ENCODE measurements at places on chromosomes 4 and X.

- DNase-seq, result no peak
These were observed 1338.0 kb downstream of the FSTL5 start for GRCh38 chr4:160825644-160826338.

DNA sequence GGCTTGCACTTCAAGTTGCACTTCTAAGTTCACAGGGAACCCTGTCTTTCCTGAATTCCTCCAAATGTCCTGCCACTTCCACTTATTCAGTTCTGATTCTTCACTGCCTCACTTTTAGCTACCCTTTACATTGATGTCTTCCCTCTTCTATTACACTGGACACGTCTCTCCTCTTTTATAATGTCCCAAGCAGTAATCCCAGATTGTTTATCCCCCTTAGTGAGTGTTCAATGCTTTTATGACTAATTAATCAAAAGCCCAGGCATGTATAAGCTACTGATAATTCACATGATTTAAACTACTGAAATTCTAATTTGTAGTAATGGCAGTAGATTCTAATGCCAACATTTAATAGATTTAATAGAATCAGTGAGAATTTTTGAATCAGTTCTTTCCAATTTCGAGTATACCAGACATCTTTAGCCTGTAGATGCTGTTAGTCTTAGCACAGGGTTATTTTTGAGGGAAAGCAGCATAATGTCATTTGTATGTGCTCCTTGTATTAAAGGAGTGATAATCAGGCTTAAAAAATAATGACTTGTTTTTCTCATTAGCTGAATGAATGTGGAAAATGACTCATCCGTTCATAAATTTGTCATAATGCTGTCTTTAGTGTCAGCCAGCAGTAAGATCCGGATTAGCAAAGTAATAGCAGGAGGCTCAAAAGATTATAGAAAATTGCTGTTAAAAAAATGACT, 703.1 kb downstream of the CENPC start:
- no peak for DNase-seq

- no peak for DNase-seq
These were observed 50.0 kb downstream of the CCNI start for GRCh38 chr4:77025643-77026321.

GRCh38 chr4:126890383-126890782, 742.4 kb upstream of the INTU start:
- no peak for DNase-seq

GRCh38 chr4:147590249-147590920, 26.8 kb upstream of the TMEM184C start:
- DNase-seq, result no peak

DNA sequence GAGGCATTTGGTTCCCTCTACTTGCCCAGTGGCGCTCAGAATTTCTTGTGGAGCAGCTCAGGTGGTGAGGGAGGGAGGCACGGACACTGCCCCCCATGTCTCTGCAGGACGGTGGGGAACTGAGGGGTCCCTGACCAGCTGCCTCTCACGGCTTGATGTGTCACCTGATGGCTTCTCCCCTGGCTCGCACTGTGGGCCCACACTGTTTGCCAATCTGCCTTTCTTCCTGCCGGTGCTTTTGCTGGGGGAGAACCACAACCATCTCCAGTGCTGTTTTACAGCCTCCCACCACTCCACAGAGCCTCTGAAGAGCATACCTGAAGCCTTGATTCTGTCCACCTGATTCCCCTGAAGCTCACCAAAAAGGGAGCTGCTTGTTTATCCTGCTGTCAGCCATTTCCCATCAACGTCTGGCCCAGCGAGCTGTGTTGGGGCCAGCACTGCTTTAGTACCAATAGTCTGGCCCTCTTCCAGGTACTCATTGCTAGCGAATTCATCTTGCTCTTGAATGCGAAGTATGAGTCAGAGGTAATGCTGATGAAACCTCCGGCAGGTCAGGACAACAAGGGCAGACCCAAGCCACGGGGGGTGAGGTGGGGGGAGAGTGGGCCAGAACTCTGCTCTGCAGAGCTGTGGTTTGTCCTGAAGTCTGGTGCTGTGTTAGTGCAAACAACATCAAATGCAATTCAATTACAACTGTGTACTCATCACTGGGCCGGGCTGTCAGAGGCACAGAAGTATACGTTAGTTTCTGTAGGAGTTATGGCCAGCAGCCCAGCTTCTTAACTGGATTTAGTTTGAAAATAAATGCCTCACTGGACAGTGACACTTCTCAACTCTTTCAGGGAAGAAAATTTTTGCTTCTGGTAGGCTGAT, 208.3 kb upstream of the JADE1 start:
- DNase-seq, result no peak

- no peak for DNase-seq
These were observed 244.2 kb upstream of the GK2 start for GRCh38 chr4:79652232-79652631.

- no peak for DNase-seq
These were observed 119.3 kb downstream of the RASGEF1B start for GRCh38 chr4:81352446-81352835.

- no peak for DNase-seq
These were observed 18.9 kb upstream of the RASGEF1B start for GRCh38 chr4:81490403-81491160.

DNA sequence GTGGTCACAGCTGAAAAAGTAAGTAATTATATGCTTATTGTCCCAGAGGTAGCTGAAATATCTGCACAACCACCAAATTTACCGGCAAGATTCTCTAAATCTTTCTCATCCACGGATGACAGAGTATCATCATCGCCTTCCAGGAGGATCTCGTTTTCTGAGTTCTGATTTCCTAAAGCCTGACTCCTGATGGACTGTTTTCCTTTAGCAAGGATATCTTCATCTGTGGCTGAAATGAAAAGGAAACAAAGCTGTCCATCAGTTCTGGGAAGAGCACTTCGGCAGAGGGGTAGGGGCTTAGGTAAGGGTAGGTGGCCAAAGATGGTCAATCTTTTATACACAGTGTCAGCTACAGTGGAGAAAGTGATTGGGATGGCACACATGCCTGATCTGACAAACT, 8.7 kb downstream of the MAB21L2 start:
- DNase-seq, result no peak

Measured in cortex of kidney (tissue), 1 donor.